ENCODE measurements at places on chromosomes 11 and 22.

DNA sequence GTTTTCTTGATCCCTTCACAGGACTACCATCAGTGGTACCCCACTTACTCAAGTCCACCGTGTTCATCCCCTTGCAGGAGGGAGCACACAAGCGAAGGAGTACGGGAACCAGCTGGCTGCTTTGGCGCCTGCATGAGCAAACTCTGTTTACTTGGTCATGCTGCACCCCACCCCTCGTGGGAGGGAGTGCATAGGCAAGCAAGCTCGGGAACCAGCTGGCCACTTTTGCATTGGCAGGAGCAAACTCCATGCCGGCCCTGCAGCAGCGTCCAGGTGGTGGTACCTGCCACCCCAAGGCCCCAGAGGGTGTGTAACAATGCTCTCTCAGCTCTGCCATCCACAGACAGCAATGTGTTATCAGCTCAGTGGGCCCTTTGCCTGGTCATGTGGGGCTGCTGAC is 737.8 kb downstream of the FAM181B start:
- DNase-seq, result no peak

DNA sequence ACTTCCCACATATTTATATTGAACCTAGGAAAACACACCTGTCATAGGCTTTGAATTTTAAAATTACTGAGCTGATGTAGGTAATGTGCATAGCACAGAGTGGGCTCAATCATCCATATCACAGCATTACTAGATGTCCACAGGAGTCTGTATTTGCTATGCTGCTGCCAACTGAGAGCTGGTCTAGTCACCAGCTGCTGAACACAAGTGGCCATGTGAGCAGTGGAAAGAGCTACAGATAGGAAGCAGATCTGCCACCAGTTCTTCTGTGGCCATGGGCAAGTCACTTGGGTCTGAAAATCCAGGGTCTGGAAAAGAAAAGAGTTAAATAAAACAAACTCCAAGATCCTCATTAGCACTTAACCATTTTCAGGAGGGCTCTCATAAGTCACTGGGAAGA is 91.8 kb downstream of the APIP start:
- no peak for DNase-seq

DNA sequence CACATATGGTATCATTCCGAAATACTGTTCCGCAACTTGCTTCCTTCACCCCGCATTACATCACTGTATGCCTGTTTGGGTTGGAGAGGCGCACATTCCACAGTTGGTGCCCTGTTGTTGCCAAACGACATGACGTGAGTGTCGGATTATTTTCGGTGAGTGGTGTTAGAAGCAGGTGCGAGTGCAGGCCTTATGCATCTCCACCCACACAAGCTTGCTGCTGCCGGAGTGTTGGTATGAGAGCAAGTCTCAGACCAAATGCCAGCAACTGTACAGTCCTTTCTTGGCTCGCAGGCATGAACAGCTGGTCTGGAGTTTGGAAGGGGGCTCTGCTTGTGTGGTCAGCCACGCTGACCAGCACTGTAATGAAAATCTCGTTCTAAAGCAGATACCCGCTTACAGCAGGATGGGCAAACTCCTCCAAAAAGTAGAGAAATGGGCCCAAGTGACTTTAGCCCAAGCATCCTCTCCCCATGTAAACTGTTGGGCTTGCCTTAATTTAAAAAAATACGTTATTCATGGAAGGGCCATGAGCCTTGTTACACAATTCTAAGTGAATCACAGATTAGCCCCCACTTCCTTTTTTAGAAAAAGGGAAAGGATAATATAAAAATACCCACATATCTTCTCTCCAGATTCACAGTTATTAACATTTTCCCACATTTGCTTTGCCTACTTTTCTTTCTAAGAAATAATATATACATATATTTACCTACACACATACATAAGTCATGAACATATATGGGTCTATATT is 48.7 kb upstream of the OR9Q1 start:
- DNase-seq, result peak; percentile 89

- DNase-seq, result no peak
Observed at GRCh38 chr11:61049859-61050258, 52.4 kb upstream of the CD5 start.

- DNase-seq, result no peak
Observed at GRCh38 chr11:96013461-96014213, 89.7 kb upstream of the MTMR2 start.

- DNase-seq, result no peak
Observed at GRCh38 chr11:13135385-13136271, 126.5 kb downstream of the RASSF10 start.

DNA sequence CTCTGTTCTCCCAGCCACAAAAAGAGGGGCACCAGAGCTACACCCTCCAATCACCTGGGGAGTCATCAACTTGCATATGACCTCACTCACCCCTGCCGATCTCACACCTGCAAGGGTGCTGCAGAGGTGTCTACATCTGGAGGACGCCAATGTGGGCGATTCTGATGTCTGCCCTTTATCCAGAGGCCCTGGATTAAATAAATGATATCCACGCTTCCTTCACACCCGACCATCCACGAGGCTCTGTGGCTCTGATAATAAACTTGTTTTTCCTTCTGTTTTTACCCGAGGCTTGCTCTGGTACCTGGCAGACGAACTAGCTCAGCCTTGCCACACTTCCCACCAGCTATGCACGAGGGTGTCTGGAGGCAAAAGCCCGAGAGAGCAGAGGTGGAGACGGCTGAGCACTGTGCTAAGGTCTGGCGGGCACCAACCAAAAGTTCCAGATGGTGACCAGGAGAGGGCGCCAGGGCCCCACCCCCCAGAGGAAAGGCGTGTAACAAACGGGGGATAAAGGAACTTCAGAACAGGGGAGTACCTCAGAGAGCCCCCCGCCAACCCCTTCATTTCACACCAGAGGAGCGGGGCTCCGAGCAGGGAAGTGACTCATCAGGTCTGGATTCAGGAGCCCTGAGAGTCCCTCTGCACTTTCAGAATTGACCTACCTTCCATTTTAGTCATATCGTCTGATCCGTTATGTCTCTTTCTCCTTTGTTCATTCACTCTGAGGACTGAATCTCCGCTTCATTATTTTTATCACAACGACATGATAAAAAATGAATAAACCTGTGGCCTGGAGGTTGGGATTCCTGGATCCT is 13.5 kb downstream of the SCN3B start:
- DNase-seq, result peak; percentile 39

DNA sequence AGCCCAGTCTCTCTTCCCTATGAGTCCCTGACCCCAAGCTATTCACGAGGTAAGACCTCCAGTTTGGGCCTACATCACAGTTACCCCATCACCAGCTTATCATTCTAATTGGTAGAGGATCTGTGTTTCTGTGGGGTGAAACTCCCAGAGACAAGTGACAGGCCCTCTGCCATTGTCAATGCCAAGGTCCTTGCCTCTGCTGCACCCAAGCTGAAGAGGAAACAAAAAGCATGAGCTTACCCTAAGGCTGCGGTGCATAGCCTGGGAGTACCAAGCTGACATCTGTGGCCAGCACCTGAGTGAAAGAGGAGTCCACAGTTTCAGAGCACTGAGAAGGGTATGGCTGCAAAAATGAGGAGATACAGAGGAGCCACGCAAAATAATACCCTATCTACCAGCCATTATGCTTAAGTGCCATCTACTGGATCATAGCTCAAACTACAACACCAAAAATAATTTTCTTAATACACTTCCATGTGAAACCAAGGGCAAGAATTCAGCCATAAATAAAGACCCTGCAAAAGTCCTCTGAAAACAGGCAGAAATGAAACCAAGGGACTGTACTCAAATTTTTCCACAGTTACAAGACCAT is 62.3 kb upstream of the ANO5 start:
- DNase-seq, result peak; percentile 32

DNA sequence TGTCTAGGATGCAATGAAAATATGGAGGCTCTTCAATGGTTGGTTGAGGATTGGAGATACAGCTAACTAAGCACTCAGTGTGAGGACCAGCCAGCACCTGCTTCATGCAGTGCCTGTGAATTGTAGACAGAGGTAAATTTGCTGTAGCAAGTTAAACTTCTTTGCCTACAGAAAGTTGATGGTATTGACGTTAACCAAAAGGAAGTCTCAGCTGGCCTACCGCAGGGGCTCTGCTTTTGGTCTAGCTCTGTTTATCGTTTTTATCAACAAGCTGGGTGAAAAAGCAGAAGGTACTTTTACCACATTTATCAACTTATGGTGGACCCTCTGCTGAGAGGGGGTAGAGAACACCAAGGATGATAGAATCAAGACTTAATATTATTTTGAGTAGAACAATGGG is 51.6 kb downstream of the GRAMD1B start:
- DNase-seq, result peak; percentile 25

GRCh38 chr22:37749226-37749625 is 52.4 kb downstream of the TRIOBP start:
- DNase-seq, result no peak

- DNase-seq, result no peak
Observed at GRCh38 chr11:46491661-46492330, 100.2 kb upstream of the CHRM4 start.

GRCh38 chr11:39385911-39386310 is 2073.5 kb downstream of the LRRC4C start:
- no peak for DNase-seq

GRCh38 chr11:112584672-112585071 is 324.0 kb upstream of the PLET1 start:
- no peak for DNase-seq

GRCh38 chr11:59173080-59173963 is 1.4 kb downstream of the DTX4 start:
- no peak for DNase-seq

DNA sequence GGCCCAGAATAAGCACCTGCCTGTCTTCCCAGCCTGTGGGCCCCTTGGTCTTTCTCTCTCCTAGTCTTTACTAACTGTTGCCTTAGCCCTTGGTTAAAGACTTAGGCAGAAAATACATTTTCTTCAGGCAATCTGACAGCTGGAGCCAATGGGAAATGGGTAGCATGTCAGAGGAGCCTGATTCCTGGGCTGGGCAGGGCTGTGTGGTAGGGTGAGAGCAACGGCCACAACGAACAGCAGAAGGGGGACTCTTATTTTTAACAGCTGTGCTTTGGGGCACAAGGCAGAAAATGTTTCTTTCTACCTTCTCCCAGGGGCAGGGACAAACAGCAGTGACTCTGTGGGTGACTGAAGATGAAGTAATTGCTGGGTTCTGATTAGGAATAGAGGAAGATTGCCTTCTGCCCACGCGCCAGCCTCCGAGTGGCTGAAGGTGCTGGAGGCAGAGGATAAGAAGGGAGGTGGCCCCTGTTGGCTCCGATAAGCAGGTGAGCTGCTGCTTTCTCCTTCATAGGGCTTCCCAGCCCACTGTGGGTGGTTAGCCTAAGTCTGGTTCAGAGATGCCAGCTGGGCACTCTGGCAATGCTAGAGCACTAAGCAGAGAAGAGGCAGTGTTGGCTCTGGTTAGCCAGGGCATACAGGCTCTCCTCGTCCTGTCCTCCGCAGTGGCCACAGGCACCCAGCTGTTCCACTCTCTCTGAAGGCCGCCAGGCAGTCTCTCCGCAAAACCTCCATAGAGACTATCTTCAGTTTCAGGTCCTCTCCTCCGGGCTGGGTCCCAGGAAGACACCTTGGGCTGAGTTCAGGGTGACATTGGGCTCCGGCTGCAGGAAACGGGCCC is 1.5 kb downstream of the YPEL4 start:
- DNase-seq, result peak; percentile 6

DNA sequence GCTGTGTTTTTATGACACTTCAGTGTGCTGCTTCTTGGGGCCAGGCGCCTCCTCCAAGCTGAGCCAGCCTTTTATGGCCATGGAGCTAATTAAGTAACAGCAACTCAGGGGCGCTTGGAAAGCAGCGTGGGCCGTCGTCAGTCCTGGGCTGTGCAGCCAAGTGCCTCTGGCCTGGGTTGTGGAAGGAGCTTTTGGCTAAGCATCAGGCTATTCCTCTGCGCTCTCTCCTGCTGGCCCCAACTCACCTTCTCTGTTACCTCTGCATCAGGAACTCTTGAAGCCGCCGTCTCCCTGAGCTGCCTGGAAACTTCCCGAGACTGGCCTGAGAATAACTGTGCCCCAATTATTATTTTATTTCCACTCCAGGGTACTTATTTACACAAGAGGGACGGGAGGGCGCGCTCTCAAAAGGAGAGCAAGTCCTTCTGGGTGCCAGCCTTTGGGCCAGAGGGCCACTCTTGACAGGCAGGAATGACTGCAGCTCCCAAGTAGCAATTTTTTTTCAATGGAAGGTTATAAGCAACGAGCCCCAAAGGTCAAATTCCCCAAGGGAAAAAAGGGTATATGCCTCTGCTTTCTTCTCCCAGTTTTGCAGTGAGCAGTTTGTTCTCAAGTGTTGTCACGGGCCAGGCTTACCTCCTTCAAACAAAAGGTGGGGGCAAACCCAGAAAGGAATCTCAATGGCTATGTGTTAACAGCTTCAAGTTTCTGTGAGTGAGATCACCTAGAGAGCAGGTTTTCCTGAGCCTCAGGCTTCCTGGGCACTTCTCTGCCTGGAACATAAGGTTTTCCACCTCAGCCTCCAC is 38.5 kb upstream of the NAV2 start:
- no peak for DNase-seq

GRCh38 chr11:107741044-107741823 is 29.4 kb upstream of the SLN start:
- peak; percentile 80 for DNase-seq

- peak; percentile 61 for DNase-seq
Observed at GRCh38 chr11:10443721-10444235, 11.3 kb upstream of the AMPD3 start.

GRCh38 chr11:100687630-100688395 is 725 bp downstream of the ARHGAP42 start:
- peak; percentile 56 for DNase-seq

DNA sequence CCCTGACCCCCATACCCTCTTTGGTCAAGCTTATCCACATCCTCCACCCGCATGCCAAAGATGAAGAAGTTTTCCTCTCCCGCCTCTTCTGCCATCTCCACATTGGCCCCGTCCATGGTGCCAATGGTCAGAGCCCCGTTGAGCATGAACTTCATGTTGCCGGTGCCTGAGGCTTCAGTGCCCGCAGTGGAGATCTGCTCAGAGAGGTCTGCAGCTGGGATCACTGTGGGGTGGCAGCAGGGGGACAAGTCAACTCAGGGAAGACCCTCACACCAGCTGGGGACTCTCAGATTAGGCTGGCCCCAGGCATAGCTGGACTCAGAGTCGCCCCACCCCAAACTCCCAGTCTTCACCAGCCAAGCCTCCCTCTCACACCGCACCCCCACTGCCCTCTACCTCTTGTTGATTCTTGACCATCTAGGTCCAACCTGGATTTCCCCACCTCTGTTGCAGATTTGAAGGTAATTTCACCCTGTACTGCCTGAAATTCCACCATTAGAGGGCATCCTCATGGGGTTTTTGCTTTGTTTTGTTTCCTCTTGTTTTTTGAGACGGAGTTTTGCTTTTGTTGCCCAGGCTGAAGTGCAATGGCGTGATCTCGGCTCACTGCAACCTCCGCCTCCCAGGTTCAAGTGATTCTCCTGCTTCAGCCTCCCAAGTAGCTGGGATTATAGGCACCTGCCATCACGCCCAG is 6.6 kb upstream of the RASGRP2 start:
- DNase-seq, result no peak
